ENCODE measurements at places on chromosomes 4 and X.

- no peak for DNase-seq
Observed at GRCh38 chrX:40189637-40190036, 91.9 kb upstream of the BCOR start.

- DNase-seq: peak; percentile 37
Observed at GRCh38 chr4:121951521-121952110, at the start of gene TRPC3. TSS of gene TRPC3 (minus strand) at chr4:121952060. CDS start at chr4:121951680, 380 bp downstream.

DNA sequence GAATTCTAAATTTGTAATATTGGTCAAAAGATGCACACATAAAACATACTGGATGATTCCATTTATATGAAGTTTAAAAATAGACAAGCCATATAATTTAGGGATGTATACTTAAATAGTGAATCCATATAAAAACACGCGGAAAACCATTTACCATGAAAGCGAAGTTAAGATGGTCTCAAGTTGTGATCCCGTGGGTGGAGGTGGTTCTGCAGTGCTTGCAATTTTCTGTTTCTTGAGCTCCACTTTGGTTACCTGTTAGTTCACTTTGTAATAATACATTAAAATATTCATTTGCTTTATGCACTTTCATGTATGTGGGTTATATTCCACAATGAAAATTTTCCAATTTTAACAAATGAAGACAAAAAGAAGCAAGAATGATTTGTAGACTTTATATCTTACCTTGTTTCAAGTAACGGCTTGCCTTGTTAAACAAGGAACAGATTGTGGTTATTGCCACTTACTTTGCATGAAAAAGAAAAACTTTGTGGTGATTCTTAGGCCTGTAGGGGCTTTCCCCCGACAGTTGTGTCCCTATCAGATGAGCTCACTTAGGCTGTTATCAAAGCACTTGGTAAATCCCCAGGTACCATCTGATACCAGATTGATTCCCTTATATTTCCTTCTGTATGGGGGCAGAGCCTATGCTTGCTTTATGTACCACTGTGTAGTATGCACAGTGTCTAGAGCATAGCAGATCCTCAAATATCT, 12.2 kb downstream of the UCP1 start:
- DNase-seq: peak; percentile 24

DNA sequence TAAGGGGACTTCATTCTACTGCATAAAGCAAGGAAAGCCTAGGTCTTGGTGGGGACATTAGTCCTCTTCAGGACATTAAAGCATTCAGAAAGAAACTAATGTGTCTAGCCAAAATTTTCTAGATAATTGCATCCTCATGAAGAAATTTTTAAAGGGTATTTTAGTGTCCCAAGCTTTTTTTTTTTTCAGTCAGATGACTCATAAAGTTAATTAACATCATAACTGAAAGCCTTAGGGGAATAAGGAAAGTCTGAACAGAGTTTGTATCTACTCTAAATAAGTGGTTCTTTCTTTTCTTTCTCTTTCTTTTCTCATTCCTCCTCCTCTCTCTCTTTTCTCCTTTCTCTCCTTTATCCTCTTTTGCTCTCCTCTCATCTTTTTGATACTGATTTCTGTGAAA, 202.4 kb downstream of the ADAMTS3 start:
- DNase-seq: no peak

GRCh38 chrX:109839694-109840567, 106.9 kb upstream of the ACSL4 start:
- DNase-seq: no peak

GRCh38 chr4:34138385-34138784, 2105.9 kb downstream of the ARAP2 start:
- no peak for DNase-seq

DNA sequence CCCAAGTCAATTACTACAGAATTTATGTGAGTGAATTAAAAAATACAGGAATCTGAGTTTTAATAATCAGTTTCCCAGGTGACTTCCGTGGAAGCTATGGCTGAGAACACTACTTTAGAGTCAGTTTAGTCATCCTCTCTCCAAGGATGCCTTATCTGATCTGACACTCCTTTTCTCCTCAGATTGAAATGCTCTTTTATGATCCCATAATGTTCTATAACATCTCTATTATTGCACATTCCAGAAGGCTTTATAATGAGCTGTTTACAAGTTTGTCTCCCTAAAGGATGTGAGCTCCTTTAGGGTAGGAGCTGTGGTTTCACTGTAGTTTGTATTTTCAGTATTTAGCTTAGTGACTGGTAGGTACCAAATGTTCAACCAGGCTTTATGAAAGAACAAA, 90.0 kb downstream of the GPRIN3 start:
- DNase-seq: no peak

GRCh38 chrX:10971176-10971575, 140.0 kb upstream of the HCCS start:
- no peak for DNase-seq

Data from activated naive CD4-positive, alpha-beta T cell treated with anti-CD3 and anti-CD28 coated beads, Interleukin-2, amount 50 U/mL, for 16 hours (primary cell).